ENCODE measurements at places on chromosomes 2 and 18.

GRCh38 chr18:58687871-58688308 is 16.6 kb downstream of the MALT1 start:
- DNase-seq: peak; percentile 64

GRCh38 chr18:10122988-10123950 is 209.5 kb downstream of the VAPA start:
- DNase-seq: peak; percentile 7

GRCh38 chr2:110948027-110948674 is 172.6 kb upstream of the BCL2L11 start:
- no peak for DNase-seq

GRCh38 chr2:28048341-28048740 is 157.8 kb downstream of the BABAM2 start:
- no peak for DNase-seq

- DNase-seq: no peak
These were observed 262.5 kb downstream of the GALR1 start for GRCh38 chr18:77512152-77512551.

- no peak for DNase-seq
These were observed 23.7 kb upstream of the AP1S3 start for GRCh38 chr2:223860809-223861738.

- no peak for DNase-seq
These were observed 182.7 kb downstream of the ANAPC1 start for GRCh38 chr2:111701266-111701665.

- peak; percentile 10 for DNase-seq
These were observed 126.6 kb downstream of the ZNF532 start for GRCh38 chr18:58991167-58991798.

- DNase-seq: peak; percentile 86
These were observed 2.4 kb upstream of the PROC start for GRCh38 chr2:127415593-127416505.

- no peak for DNase-seq
These were observed 22.6 kb upstream of the ID2 start for GRCh38 chr2:8659092-8659734.

GRCh38 chr18:75086494-75087034 is 122.4 kb downstream of the PTGR3 start:
- DNase-seq: no peak

DNA sequence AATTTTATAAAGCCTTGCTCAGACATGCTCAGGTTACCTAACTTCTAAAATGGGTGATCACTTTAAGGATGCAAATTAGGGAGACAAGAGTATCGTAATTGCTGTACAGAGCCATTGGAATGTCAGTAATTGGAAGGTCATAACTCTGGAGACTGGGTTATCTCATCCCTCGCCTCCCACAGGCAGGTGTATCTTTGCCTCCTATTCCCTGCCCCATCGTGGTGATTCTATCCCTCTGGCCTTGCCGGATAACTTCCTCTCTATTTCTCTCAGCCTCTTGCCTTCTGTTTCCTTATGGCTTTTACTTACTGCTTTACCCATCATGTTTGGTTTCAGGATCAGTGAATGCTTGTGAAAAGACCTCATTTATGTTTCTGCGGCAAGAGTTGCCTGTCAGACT is 2.5 kb downstream of the PDK1 start:
- DNase-seq: no peak

DNA sequence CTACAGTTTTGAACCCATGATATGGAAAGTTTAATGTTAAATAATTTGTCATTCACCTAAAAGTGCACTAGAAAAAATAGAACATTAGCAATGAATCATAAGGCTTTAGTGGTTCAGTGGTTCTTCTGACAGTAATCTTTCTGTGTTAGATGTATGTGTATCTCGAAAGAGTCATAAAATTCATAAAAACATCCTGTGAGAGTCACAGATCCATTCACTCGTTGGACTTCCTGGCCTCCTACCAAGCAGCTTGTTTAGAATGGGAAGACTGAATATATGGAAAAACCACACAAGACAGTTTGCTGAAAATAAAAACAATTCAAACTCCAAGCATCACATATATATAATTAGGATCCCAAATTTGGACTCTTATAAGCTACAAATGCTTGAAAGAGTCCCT is 34.8 kb downstream of the ADNP2 start:
- no peak for DNase-seq

DNA sequence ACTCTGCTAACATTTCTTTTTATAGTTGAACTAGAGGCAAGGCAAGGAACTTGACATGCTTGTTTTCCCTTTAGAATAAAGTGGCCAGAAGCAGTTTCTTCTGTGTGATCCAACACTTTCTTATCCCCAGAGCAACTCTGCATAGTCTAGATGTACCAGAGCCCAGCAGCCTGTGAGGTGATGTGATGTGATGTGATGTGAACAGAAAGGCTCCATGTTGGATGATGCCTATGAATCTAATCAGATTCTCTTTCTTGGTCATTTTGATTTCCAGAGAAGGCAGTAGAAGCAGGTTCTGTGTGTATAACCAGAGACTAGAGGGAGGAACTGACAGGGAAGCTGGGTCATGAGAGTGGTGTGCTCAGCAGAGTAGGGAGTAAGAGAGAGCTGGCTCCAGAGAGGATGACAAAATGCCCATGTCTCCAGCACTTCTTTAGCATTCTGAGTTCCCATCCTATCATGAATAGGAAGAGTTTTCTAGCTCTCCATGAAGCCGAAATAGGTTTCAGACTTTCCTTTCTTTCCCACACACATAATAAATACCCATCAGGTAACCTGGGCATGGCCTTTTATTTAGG is 31.0 kb upstream of the PTH2R start:
- DNase-seq: no peak

- DNase-seq: no peak
These were observed 128.5 kb downstream of the ARL6IP6 start for GRCh38 chr2:152846697-152847470.

- DNase-seq: no peak
These were observed 168.9 kb downstream of the ANKRD30B start for GRCh38 chr18:14916851-14917250.

- no peak for DNase-seq
These were observed 35.0 kb downstream of the RPL37A start for GRCh38 chr2:216533609-216534008.

DNA sequence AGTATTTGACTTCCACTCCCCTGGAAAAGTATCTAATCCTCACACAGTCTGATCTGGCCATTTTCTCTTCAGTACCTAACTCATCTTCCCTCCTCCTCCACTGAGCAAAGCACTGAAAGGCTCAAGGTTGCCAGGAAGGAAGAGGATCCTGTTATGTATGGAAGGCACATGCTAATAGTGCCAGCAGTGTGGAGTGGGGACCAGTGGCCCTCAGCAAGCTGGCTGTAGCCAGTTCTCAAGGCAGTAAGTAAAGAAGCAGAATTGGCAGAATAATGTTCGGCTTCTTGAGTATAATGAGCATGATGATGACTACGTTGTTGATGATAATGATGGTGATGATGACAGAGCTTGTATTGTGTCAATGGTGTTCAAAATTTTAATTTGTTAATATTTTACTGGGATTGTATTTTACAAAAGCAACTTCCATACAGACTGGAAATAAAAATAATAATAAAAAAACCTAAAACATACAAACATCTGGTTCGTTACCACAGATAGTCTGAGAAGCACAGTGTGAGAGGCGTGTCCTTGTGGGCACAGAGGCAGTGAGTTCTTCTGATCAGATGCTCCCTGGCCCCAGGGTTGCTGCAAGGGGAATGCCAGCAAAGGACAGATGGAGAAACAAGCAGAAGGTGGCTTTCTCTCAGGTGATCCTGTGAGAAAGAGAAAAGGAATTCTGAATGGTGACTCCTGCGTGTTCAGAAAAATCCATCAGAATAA is 528.8 kb downstream of the CMPK2 start:
- no peak for DNase-seq

DNA sequence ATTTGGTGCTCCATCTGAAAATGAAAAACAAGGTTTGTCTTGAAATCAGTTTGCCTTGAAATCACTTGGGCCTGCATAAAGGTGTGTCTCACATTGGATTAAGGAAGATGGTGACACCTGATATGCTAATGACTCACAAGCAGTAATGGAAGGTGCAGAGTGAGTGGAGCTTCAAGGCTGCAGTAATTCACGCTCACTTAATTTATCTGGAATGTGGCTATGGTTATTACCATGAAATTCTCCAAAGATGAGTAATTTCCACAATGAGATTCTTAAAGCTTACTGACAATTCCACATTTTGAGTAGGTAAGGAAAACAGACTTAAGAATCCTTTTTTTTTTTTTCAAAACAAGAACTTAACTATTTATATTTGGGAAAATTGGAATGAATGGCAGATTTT is 156.8 kb downstream of the PAX3 start:
- DNase-seq: no peak

- DNase-seq: no peak
These were observed 192.9 kb downstream of the TFCP2L1 start for GRCh38 chr2:121092095-121092494.

DNA sequence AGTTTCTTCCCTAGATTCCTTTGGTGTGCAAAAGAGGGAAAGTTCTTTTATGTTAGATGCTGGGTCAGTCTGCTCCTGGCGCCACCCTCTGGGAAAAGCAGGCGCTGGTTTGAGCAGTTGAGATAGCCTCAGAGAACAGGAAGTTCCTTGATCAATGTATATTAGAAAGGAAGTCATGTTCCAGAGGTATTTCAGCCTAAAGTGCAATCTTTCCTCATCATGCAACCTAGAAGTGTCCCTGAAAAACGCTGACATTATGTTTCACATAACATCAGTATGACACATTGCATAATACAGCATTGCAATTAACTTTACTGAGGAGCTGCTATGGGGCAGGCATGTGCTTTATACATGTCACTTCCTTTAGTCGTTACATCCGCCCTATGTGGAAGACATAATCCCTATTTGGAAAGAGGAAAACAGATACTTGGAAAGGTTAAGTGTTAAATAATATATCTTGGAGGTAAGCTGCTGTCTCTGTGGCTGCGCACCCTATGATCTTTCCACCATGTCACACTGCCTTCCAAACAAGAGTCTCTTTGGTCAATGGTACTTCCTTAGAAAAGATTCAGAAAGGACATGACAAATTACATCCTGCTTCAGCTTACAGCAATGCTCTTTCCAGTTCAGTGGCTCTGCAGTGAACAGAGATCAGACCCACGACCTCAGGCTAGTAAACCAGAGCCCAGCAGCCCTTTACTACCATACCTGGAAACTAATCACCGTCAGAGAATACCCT is 369.7 kb downstream of the RAD51AP2 start:
- no peak for DNase-seq

DNA sequence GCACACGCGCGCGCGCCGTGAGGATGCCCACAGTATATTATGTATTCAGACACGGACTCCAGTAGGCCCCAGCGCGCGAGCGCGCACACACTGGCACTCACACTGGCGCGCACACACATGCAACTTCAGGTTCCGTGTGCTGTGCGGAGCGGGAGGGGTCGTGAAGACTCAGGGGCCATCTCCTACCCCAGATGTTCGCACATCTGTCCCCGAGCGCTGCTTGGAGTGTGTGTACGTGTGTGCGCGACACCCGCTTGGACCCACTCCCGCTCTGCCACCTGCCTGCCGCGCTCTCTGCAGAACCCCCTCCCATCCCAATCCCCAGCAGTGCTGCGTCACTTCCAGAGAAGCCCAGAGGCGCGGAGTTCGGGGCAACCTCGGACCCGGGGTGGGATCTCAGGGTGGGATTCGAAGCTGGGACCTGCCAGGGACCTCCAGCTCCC is 2.6 kb downstream of the NRP2 start:
- DNase-seq: no peak

DNA sequence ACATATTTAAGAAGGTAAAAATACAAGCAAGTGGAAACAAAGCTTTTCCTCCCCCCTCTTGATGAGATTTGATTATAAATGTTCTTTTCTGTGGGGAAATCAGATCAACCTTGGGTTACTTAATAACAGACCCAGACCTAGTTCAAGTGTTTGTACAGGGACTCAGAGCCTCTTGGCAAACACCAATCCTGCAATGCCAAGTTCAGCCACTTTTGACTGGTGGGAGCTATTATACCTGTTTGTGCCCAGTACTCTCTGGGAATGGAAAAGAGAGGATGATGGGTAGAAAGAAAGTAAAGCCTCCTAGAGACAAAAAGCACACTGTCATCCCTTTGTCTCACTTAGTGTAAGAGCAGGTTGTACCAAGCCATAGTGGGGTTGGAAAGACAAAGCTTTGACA is 63.8 kb upstream of the EPHA4 start:
- no peak for DNase-seq

GRCh38 chr2:239868556-239869181 is 156.5 kb downstream of the NDUFA10 start:
- DNase-seq: no peak

GRCh38 chr2:19887510-19887909 is 14.3 kb downstream of the TTC32 start:
- no peak for DNase-seq

DNA sequence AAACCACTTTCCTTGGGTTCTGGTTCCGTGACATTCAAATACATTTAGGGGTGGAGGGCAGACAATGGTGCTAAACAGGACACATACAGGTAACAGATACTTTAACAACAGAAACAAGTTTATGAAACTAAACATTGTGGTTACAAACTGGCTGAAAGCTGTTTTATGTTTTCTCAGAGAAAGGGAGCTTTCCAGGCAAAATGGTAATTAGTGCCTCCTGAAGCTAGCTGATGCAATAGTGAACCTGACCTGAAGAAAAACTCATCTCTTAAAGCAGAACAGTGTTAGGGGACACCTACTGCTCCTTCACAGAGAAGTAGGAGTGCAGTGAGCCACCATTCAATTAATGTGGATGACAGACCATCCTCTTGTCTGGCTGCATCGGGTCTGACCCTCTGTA is 138.9 kb downstream of the CCDC148 start:
- no peak for DNase-seq

GRCh38 chr2:156326526-156327095 is 5.9 kb downstream of the NR4A2 start:
- DNase-seq: no peak

- DNase-seq: peak; percentile 73
These were observed at the start of gene MOCOS for GRCh38 chr18:36187193-36187825. MOCOS (plus strand) TSS chr18:36187497; CDS start chr18:36187540, 43 bp downstream.

- no peak for DNase-seq
These were observed 213.8 kb downstream of the SP3 start for GRCh38 chr2:173751245-173751975.

DNA sequence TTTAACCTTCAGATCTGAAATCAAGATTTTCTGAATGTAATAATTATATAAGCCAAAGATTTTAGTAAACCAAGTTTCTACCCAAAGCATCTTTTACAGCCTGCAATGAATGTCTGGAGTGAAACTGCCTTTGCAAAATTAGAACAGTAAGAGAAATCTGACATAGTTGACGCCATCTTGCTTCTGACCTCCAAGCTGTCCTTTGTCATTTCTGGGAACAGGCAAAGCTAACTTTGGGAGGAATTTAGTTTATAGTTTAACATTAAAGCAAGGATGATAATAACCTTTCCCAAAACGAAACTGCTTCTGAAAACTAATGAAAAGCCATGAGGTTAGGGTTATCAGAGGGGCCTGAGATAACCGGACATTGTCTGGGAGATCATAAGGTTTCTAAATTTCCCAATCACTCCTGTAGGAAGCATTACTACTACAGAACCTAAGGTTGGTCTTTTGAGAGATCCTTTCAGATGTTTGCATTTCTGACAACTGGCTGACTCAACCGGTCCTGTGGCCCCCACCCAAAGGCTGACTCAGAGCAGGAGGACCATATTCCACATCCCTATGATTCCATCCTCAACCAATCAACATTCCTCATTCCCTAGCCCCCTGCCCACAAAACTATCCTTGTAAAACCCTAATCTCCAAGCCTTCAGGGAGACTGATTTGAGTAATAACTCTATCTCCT is 124.5 kb downstream of the TMEM131 start:
- DNase-seq: no peak

- no peak for DNase-seq
These were observed 42.1 kb downstream of the ROCK1 start for GRCh38 chr18:21069468-21069867.

Data from activated T-cell treated with anti-CD3 and anti-CD28 coated beads, Interleukin-2, amount 50 U/mL, for 72 hours (primary cell).